ENCODE measurements at places on chromosomes 4 and X.

DNA sequence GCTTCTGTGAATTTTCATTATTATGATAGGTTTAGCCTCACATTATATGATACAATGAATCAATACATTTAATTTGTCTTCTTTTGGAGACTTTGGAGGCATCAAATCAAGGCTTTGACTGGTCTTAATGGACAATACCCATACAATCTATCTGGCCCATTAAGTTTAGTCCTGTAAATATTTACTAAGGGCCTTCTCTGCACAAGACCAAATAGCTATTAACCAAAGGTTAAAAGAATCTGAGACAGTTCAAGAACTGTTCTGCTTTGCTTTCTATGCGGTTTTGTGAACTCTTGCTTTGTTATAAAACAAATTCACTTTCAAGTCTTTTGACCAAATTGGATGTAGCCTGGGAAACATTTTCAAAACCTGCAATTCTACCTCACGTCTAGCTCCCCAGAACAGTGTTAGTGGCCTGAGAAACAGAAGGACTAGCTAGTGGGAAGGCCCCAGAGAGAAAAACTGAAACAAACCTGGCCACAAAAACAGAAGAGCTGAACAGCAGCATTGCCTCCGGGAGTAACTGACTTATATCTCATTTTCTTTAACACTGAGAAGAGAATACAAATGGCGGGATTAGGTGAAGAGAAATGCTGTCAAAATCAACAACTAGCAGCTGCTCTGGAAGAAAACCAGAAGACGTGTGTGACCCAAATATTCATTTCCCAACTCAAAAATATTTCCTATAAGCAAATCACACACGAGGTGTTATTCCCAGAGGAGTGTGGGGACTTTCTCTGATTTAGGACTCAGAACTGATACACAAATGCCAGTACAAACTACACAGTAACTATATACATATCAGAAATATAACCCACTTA is 548 bp downstream of the TLR1 start:
- DNase-seq, result peak; percentile 50

DNA sequence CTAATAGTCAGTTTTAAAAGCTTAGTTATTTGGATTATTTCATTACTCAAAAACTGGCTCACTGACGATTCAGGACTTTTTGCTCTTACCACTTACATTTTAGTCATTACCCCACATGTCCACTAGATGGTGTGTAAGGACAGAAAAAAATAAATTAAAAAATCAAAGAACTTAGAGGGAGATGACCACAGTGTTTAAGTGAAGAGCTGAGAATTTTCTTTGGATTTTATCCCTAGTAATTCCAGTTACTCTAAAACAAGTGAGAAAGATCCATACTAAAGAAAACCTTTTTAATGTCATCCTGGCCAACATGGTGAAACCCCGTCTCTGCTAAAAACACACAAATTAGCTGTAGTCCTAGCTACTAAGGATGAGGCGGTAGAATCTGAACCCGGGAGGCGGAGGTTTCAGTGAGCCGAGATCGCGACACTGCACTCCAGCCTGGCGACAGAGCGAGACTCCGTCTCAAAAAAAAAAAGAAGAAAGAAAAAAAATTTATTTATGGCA is 26.4 kb upstream of the TMPRSS11B start:
- peak; percentile 56 for DNase-seq

GRCh38 chr4:53575552-53575951 is 15.7 kb downstream of the LNX1 start:
- no peak for DNase-seq

DNA sequence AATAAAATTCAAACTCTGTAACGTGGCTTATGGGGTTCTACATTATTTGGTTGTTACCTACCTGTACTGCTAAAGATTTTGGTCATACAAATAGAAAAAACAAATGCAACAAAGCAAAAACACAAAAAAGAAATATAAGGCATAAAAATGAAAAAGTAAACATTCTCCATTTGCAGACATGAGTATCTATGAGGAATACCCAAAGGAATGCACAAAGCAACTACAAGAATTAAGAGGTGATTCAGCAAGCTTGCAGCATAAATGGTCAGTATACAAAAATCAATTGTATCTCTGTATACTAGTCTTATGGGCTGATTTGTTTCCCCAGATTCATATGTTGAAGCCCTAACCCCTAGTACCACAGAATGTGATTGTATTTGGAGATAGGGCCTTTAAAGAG is 3.6 kb upstream of the PDE5A start:
- DNase-seq, result no peak

DNA sequence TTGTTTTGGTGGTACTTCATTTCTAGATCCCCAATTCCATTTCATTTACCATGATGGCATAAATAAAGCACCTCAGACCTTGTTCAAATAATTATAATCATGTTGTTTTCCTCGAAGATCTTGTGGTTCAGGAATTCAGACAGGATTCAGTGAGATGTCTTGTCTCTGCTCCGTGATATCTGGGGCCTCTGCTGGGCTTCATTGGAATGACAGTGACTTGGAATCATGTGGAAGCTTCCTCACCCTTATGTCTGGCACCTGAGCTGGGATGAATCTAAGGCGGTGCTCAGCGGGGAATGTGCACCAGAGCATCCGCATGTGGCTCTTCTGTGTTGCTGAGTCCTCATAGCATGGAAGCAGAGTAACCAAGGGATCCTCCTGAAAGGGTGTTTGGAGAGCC is 132.2 kb downstream of the VEGFC start:
- DNase-seq, result no peak

Measured in dermis microvascular lymphatic vessel endothelial cell (primary cell).